ENCODE measurements at places on chromosomes 3 and 15. TPM values are rescaled to one million over a fixed set of nuclear protein-coding genes. Genes with fewer than 3 reads are reported as not detected.

DNA sequence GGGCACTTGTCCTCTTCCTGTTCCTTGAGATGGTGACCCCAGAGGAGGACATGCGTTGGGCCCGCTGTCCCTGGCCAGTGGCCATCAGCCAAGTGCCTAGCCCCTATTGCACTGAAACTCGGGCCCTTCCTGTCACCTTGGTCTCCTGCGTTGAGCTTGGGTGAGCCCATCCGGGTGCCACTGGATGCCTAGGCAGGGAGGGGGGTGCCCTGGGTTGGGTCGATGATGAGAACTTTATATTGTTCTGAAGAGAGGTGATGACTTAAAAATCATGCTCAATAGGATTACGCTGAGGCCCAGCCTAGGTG is 221.8 kb downstream of the SNRPN start:
- no peak for DNase-seq

DNA sequence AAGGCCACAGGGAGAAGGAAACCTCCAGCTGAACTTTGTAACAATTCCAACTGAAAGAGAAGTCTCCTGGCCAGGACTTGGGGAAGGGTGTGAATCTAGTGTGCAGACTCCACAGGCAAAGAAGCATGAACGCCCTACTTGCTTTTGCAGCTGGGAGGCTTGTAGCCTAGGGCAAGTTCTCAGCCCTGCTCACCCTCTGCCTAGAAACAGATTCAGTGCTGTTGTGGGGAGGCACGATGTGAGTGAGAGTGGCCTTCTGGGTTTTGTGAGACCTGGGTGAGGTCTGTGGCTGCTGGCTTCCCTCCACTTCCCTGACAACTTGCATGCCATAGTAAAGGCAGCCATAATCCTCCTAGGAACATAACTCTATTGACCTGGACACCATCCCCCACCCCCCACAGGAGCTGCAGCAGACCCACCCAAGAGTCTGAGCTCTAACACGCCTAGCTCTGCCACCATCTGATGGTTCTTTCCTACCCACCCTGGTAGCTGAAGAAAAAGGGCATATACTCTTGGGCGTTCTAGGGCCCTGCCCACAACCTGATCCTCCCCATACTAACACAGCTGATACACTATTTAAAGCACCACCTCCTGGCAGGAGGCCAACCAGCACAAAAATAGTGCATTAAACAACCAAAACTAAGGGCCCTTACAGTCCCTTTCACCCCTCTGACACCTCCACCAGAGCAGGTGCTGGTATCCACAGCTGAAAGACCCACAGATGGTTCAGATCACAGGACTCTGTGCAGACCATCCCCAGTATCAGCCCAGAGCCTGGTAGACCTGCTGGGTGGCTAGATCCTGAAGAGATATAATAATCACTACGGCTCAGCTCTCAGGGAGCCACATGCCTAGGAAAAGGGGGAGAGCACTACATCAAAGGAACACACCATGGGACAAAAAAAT is 426.5 kb downstream of the IGSF11 start:
- DNase-seq = no peak

DNA sequence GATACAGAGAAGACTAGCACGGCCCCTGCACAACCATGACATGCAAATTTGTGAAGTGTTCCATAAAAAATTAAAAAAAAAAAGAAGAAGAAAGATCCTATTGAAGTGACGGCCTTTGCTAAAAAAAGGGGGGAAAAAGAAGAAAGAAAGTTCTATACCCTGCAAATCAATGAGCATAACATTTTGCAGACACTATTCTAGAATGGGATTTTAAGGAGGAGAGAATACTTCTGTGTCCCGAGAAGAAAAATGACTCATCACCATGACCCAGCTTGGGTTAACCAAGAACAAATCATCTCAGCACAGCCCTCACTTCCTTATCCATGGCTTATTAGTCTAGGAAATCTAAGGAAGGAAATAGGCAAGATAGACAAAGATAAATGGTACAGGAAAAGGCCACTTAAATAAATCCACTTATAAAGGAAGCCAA is 7.4 kb upstream of the SH3BP5 start:
- peak; percentile 66 for DNase-seq

- no peak for DNase-seq
Measured at GRCh38 chr3:71919572-71919971, 134.6 kb upstream of the PROK2 start.

GRCh38 chr15:43370310-43370974 is 401 bp downstream of the ZSCAN29 start:
- peak; percentile 48 for DNase-seq

- DNase-seq = no peak
Measured at GRCh38 chr3:95521396-95521795, 1293.0 kb upstream of the EPHA6 start.

- peak; percentile 55 for DNase-seq
Measured at GRCh38 chr15:55267401-55268175, 22.0 kb downstream of the RAB27A start.

DNA sequence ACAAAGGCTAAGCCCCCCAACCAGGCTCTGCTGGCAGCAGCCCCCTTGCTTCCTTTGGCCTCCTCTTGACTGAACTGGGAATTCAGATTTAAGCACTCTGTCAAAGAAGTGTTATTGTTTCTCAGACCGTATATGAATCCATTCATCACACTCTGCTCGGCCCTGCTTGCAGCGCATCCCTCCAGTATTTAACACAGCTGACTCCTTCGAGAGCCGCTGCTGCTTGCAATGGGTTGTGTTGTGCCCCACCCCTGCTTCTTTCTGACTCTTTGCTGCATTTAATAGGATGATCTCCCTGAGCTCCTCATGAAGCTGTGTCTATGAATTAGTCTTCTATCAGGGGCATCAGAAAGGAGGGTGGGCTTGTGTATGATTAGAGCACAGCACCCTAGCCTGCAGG is 31.2 kb downstream of the C3orf20 start:
- DNase-seq = no peak

The HACD3 gene
- 37.9 TPM for polyA plus RNA-seq

The RTP1 gene
- polyA plus RNA-seq = not detected

- no peak for DNase-seq
Measured at GRCh38 chr3:56810577-56811545, 9.1 kb upstream of the ARHGEF3 start.

GRCh38 chr15:67941648-67942310 is 101.9 kb upstream of the RNU6-1 start:
- DNase-seq = no peak

- no peak for DNase-seq
Measured at GRCh38 chr3:101732240-101732641, 7.8 kb downstream of the CEP97 start.

The EPM2AIP1 gene
- polyA plus RNA-seq = 4.5 TPM

The MNS1 gene
- polyA plus RNA-seq = 0.11 TPM

DNA sequence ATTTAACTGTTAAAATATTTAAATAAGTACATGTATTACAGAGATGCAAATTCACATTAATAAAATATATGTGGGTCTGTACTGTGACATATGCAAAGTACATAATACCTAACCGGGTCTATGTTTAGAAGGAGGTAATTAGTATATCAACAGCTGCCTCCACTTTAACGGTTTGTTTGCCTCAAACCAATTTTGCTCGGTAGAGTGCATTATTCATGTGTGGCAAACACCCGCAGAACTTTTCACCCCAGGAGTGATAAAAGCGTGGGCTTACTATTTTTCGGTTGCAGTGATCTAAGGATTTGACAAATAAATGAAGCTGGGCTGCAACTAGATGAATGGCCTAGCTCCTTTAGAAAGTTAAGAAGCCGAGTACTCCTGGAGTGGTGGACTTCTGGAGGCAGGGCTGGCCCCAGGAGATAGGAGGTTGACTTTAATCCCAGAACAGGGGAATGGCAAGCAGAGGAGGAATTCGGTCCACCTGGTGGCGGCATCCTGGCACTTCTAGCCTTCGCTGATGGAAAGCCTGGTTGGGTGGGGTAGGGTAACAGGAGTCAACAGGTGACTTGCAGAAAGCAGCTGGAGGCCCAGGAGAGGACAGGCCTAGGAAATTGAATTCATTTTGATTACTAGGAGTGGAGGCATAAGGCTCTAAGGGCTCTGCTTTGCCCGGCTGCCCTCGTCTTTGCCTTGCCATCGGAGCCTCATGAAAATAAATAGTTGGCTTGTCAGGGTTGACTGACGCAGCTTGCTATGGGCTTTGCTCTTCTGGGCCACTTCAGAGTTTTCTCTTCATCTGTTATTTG is 2.4 kb downstream of the SLCO3A1 start:
- DNase-seq = no peak

The MEX3B gene
- 13.3 TPM for polyA plus RNA-seq

The SLC6A1 gene
- not detected for polyA plus RNA-seq

DNA sequence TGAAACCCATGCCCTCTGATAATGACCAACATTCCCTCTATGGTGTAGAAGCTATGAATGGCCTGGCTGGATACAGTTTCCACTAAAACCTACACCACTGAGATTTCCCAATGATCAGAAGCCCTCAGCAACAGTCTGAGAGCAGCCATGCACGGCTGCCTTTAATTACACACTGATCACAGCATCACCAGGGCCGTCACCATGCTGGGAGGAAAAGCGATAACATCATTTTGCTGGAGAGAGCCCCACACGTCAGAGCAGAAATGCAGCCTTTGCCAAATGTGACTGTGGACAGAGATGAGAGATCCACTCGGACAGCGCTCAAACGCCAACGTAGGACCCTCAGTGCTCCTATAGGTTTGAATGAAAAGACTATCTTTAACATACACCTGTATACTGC is 135.0 kb downstream of the XXYLT1 start:
- DNase-seq = no peak

The KLF15 gene
- polyA plus RNA-seq = 2.8 TPM

DNA sequence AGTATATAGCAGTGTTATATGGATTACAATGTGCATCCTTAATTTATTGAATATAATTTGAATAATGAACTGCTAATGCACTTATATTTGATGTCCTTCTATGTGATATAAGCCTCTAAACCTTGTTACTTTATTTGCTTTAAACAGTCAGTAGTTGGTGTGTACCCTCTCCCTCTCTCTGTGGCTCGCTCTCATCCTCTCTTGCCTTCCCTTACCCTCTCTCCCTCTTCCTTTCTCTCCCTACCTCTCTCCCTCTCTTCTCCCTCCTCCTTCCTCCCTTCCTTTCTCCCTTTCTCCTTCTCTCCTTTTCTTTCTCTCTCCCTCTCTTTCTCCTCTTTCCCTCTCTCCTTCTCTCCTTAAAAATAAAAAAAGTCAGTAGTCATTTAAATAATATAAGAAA is 28.9 kb downstream of the MGA start:
- no peak for DNase-seq

GRCh38 chr3:11671648-11672100 is 28.0 kb upstream of the VGLL4 start:
- peak; percentile 45 for DNase-seq

The TEX55 gene
- not detected for polyA plus RNA-seq

DNA sequence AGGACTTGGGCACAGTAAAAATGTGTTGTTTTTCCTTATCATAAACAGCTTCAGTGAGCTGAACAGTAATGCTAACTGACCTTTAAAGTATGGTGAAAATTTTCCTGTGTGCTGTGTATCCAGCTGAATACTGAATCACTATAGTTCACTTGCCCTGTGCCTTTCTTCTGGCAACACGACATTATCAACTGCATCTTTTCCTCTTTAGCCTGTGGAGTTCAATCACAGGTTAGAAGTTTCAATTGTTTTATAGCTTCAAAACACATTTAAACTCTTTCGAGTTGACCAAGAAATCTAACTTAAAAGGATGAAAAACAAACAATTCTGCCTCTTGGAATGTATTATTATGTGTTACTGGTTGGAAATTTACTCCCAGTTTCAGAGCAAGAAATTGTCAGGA is 1120.7 kb upstream of the ALCAM start:
- peak; percentile 70 for DNase-seq
